ENCODE measurements at places on chromosomes 3 and 15.

GRCh38 chr3:157931517-157931916 is 174.7 kb downstream of the SHOX2 start:
- no peak for DNase-seq

- DNase-seq = no peak
Measured at GRCh38 chr3:196875258-196875657, 7.5 kb downstream of the SENP5 start.

DNA sequence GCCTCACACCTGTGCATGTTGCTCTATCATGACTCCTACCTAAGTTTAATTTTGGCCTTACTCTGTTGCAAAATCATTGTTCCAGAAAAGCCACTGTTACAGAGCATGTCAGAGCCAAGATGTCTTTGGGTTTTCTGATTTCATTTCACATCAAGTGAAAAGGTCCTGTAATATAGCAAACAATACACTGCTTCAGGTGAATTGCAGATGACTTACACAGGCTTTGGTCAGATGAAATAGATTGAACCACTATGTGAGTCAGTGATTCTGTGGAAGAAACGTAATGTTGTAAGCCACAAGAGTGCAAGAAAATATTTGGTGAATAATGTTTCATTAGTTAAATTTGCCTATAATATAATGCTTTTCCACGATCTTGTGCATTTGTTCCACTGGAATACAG is 22.7 kb downstream of the EBLN2 start:
- DNase-seq = no peak

GRCh38 chr3:118909763-118910162 is 124.9 kb downstream of the IGSF11 start:
- DNase-seq = no peak

DNA sequence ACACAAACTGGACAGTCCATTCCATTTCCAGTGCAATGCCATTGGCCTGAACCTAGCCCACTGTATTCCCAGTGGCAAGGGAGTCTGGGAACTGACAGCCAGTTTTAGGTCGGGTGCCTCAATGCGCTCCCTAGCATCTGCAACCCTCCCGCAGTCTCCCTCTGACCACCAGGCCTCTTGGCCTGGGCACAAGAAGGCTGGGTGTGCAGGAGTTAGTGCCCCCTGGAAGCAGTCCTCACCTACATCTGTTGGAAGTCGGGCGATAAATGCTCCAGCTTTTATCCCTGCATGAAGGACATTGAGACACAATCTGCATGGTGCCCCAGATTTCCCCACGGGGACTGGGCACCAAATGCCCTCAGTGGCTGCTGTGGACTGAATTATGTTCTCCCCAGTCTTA is 12.7 kb downstream of the C3orf22 start:
- DNase-seq = no peak

- no peak for DNase-seq
Measured at GRCh38 chr3:143883151-143883550, 34.9 kb upstream of the SLC9A9 start.

Measured in fibroblast of pulmonary artery (primary cell).